Activated CD4-positive, alpha-beta T cell treated with anti-CD3 and anti-CD28 coated beads, Interleukin-2, amount 50 U/mL, for 4 hours (primary cell): ENCODE measurements at places on chromosomes 2 and 18.

- no peak for DNase-seq
Measured at GRCh38 chr2:144326825-144327224, 193.1 kb downstream of the ZEB2 start.

DNA sequence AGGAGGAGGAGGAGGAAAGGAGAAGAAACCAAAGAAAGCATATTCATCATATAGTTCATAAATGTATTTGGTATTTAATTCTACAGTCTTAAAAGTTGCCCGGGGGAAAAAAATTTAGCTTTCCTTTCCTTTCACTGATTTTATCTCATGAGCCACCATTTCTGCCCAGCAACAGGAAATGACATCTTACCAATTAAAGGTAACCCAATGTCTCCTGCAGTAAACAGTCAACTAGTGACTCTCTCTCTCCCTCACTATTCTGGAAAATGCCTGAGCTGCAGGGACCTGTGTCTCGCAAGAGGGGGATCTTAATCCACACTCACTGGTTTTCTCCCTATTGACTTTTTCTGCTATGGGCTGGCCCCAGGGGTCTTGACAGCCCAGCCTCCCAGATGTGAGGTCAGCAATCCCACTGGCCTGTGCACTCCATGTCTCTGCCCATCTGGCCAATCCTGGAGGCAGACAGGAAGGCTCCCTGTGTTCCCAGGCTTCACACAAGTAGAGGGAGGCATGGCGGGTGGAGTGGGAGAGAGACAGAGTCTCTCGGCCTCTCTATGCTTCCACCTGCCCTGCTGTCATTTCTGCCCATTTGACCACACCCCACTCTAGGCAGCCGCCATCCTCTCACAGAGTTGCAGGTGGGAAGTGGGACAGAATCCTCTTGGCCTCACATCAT, 85.4 kb upstream of the CABLES1 start:
- no peak for DNase-seq

DNA sequence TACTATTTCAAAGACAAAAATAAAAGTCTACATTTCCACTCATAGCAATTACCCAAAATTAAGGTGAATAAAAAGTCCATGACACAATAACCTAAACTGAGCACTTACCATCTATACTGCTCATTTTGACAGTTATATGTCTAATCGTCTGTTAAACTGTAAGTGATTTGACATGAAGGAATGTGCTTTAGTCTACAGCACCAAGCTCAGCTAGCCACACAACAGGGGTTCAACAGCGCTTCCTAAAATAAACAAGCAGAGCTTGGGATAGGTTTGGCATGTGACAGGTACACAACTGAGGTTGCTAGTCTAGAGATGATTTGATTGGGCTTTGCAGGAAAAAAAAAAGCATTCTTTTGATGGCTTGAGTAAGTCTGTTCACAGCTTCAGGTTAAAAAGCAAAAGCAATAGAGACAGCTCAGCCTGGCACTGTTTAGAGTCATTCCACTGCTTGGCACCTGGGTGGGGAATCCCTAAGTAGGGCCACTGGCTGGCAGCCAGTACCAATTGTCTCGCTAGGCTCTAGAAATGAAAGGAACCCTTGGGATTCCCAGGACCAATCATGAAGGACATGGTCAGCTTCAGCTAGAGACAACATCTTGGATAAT, 78.6 kb downstream of the BARD1 start:
- DNase-seq: no peak

GRCh38 chr18:25457601-25458000, 105.6 kb upstream of the ZNF521 start:
- DNase-seq: no peak

DNA sequence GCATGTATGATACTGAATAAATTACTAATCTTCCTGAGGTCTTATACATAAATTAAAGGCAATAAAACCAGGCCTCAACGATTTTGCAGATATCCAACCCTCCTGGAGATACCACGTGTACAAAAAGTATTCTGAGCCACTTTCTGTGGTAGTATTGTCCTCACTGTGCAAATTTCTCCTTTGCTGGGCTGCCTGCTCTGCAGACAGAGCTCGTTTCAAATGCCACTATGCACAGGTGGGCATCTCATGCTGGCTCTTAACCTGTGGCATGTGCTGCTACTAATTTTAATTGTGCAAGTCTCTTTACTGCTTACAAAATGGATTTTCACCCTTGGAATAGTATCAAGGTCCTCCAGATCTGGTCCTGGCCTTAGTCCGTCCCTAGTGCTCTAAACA, 66.4 kb upstream of the SLC16A14 start:
- no peak for DNase-seq

DNA sequence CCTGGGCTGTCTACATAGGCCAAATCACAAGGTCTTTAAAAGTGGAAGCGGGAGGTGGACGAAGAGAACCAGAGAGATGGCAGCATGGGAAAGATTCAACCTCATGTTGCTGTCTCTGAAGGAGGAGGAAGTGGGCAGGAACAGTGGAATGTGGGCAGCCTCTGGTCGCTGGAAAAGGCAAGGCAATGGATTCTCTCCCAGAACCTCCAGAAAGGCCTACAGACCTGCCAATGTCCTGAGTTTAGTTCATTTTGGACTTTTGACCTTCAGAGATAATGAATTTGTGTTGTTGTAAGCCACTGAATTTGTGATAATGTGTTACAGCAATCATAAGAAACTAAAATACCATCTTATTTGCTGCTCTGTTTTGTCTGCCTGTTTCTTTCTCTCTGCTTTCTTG, 122.5 kb downstream of the RNF152 start:
- DNase-seq: no peak

DNA sequence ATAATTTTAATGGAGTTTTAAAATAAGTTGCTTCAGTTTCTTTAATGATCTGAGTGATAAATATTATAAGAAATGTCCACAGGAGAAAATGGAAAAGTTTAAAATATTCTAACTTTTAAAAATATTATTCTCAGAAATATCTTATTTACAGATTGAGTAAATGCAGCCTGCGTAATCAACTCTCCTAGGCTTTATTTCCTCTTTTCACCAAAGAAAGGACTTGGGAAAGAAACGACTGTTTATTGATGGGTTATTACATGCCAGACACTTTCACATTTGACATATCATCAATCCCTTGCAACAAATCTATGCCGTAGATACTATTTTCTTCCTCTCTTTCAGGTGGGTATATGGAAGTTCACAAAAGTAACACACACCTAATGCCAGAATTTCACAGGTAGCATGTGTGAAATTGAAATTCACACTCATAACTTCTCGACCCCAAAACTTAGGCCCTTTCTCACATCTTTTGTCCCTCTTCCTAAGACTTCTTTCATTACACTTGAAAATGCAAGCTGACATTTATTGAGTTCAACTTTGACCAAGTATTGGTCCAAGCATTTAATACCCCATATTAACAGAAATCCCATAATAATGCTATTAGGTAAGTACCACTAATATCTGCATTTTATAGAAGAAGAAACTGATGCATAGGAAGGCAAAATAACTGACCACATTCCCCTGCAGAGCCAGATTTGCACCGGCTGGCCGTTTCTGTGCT, 49.2 kb downstream of the MYOM1 start:
- DNase-seq: no peak

- DNase-seq: no peak
Measured at GRCh38 chr2:85062565-85062964, 70.6 kb upstream of the TCF7L1 start.

DNA sequence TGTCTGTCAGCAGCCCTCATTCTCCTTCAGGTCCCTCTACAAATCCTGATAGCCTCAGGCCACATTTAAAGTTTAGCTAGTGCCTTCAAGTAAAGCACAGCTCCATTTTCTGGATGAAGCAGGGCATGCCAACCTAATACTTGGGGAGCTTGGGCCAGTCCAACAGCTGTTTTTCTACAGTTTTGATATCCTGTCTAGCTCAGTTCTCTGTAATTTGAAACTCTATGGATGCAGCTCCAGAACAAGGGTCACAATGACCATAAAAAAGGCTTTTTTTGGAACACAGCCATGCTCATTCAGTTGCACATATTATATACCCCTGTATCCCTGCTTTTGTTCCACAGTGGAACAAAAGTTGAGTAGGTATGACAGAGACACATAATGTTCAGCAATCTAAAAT, 373.5 kb downstream of the SUCLG1 start:
- DNase-seq: no peak

GRCh38 chr2:43215673-43216255, 10.6 kb downstream of the ZFP36L2 start:
- DNase-seq: no peak

GRCh38 chr18:8868276-8868675, 162.9 kb downstream of the MTCL1 start:
- no peak for DNase-seq

DNA sequence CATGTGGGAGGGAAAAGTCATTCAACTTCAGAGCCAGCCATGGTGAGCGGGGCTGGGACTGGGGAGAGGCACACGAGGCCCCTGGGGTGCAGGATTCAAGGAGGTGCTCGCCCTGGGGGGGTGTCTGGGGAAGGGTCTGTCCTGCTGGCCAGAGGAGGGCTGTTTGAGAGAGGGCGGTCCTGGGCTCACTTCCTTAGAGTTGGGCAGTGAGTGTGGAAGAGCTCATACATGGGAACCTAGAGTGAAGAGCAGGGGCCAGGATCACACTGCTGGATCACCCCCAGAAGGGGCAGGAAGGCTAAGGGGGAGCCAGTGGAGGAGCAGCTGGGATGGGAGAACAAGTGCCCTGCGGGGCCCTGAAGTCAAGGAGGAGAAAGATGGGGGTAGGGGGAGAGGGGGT, 6.5 kb downstream of the SH3BP4 start:
- DNase-seq: no peak

DNA sequence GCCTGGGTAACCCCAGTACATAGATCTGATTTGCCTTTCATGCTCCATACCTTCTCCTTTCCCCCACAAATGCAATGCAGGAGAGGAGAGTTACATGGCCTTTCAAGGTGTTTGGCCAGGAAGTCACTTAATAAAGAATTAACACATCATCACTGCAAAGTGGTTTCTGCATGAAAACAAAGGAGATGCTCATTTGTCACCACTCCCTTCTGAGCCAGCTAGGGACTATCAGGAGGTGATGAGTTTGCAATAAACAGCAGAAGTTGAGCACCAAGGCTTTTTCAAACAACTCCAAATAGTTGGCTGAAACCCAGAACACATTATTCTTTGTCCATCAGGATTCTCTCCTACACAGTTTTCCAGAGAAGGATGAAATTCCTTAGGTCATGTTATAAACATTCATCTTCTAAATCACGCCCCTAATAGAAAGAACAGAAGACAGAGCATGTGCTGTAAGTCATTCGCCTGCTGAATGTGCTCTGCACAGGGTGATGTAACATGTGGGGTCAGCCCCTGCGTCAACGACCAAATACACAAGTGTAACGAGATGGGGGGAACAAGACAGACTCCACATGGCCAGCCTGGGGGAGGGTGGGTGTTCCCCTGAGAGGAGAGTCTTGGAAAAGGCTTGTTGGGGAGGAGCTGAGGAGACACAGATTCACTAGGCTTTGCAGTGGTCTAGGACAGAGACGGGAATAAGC, 87.3 kb upstream of the RMDN2 start:
- no peak for DNase-seq

GRCh38 chr2:7672685-7673071, 755.5 kb downstream of the RNF144A start:
- DNase-seq: no peak

DNA sequence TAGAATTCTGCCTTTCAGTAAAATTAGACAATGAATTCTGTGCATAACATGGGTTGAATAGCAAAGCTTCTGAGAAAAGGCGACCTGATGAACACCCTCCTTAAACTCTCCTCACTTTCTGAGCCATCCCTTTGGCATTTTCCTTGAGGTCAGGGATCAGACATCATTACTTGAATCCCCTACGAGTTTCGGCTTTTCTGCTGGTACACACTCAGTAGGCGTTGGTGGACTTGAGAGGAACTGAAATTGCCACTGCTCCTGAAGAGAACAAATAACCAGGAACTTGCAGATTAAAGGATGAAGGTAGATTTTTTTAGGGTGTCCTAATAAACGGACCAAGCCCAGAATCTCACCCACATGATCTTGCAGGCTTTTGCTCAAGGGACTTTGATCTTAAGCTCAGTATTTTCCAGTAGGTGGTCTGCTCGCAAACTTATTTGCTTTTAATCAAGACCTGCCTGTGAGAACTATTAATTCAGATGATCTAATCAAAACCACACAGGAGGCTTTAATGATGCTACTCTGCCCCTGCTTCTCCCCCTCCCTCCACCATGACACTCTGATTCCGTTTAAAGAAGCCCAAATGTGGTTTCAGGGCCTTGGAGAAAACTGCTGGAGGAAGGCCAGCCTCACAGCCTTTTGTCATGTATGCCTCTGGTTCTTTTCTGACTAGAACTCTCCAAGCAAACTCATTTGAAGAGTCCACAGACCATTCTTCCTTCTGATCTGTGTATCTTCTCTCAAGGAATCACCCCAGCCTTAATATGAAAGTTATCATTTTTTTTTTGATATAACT, 124.9 kb downstream of the PRKCE start:
- no peak for DNase-seq

DNA sequence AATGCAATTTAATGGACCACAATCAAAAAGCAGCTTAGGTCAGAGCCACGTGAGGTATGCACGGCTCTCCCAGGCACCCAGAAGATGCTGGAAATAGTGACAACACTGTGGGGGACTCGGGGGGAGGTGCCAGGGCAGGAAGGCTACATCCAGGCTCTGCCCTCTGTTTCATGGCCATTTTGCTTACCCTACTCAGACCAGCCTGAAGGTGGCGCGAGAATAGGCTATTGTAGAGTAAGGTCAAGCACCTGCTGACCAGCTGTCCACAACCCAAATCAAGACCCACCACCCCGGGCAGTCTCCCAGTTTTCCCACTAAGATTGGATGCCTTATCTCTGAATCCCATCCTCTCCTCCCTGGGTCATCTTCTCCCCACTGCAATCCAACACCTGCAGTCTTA, 115.7 kb downstream of the VIT start:
- no peak for DNase-seq

DNA sequence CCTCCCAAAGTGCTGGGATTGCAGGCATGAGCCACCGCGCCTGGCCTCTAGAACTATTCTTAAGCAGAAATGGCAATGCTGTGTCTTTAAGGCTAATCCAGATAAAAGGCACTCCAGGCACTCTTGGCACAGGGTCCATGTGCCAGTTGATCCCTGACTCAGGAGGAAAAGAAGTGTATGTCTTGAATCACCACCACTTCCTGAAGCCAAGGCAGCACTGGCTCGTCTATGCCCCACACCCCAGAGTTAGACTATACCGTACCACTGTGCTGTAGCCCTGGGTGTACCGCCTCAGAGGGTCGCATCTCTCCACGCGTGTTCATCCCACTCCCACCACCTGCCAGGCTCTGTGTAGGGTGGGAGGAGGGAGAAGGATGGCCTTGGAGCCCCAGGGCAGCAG, 9.0 kb downstream of the TNFRSF11A start:
- no peak for DNase-seq

DNA sequence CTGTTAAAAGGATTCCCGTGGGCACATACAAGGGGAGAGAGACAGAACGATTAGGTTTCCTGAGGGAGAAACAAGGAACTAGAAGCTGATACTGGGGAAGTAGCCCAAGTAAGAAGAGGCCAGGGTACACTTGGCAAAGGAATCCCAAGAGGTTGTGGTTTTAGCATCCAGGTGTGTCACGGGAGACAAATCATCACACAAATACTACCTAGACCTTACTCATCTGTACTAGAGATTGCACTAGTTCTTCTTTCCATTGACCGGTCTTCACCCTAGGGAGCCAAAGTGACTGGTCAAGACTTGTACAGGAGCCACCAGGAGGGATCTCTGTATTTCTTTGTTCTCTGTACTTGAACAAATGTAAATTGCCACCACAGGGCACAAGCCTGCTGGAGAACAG, 14.2 kb upstream of the NR4A2 start:
- DNase-seq: no peak

- DNase-seq: no peak
Measured at GRCh38 chr2:128004509-128004908, 23.4 kb downstream of the SAP130 start.
